ENCODE measurements at places on chromosomes 12 and 14.
A peak's percentile ranks its signal among the peaks of the same experiment; 100 is the strongest.

GRCh38 chr12:39157696-39158342 is 252.4 kb upstream of the CPNE8 start:
- DNase-seq = no peak

GRCh38 chr14:22622255-22622654 is 21.9 kb downstream of the OR6J1 start:
- DNase-seq = no peak

DNA sequence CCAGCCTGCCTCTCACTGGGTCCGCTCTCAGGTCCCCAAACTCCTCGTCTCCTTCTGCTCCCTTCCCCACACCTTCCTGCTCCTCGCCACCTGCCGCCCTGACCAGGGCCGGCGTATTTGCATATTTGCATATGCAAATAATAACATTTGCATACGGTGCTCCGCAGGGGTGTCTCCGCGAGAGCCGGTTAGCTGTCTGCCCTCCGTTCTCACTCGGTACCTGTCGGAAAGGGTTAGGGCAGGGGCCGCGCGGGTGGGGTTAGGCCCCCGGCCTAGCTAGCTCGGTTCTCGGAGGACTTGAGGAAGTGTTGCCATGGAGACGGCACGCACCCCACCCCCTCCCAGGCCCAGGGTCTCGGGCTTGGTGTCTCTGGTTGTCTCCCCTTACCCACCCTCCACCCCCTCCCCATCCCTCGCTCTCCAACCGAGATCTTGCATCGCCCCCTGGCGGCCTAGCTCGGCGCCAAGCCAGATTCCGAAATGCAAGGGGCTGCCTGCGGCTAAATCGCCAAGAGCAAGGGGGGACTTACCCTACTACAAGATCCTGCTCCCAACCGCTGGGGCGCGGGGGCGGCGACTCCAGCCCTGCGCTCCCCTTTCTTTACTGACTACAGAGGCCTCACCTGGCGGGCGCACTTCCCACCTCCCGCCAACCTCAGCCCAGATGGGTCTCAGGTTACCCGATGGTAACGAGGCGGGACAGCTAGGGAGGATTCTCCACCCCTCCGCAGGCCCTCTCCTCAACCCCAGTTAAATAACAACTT is 8.1 kb downstream of the STAC3 start:
- DNase-seq = peak; percentile 87

DNA sequence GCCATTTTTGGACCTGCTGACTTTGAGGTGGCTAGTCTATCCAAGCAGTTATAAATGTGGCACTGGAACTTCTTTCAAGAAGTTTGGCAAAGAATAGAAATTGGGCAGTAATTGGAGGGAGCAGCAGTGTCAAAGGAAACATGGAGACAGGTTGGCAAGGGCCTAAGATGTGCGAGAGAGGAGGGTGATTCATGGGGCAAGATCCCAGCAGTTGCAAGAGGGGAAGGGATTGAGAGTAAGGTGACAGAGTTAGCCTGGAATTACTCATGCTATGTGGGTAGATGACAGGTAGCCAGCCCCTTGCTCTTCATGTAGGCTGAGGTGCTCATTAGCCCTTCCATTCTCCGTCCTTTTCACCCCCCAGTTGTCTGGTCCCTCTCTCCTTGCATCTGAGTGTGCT is 42.2 kb downstream of the FBXL14 start:
- no peak for DNase-seq

DNA sequence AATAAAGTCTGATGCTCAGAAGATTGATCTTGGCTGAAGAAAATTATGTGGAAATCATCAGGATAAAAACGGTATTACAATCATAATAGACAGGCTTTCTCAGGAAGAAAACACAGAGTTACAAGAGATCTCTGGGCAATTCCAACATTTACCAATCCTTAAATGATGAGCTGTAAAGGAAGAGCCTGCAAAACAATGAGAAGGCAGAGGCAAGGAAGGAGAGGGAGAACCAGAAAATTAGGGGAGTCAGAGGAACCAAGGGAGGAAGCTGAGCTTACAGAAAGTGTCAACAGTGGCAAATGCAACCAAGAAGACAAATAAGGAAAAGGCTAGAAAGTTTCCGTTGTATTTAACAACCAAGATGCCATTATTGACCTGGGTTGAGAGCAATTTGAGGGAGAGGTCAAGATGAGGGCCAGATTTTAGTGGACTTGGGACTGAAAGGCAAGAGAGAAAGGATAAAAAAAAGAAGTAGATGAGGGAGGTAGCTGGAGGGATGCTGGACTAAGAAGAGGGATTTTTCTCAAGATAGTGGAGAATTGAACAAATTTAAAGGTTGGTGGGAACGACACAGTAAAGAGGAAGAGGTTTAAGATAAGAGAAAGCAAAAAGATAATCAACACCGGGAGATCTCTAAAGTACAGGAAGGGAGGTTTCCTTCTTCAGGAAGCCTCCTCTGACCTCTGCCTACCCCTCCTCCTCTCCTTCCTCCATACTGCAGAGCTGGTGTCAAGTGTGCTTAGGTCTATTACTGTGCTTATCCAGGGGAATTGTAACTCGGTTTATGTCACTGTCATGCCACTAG is 116.9 kb downstream of the DUSP6 start:
- no peak for DNase-seq

DNA sequence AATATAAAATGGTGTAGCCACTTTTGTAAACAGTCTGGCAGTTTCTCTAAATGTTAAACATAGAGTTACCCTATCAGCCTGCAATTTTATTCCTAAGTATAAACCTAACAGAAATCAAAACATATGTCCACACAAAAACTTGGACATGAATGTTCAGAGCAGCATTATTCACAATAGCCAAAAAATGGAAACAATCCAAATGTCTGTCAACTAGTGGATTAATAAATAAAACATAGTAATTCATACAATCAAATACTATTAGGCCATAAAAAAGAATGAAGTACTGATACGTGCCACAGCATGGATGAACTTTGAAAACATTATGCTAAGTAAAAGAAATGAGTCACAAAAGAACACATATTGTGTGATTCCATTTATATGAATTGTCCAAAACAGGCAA is 196.5 kb downstream of the NUAK1 start:
- no peak for DNase-seq

DNA sequence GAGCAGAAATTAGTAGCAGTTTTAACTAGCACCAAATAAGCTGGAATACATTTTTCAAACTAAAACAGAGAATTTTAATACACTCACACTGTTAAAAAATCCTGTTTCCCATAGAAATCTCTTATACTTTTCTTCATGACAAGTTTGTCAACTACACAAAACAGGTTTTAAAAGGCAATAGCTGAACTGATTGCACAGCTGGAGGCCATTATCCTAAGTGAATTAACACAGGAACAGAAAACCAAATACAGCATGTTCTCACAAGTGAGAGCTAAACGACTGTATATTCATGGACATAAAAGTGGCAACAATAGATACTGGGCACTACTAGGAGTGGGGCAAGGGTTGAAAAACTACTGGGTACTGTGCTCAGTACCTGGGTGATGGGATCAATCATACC is 11.6 kb upstream of the HAL start:
- DNase-seq = no peak

DNA sequence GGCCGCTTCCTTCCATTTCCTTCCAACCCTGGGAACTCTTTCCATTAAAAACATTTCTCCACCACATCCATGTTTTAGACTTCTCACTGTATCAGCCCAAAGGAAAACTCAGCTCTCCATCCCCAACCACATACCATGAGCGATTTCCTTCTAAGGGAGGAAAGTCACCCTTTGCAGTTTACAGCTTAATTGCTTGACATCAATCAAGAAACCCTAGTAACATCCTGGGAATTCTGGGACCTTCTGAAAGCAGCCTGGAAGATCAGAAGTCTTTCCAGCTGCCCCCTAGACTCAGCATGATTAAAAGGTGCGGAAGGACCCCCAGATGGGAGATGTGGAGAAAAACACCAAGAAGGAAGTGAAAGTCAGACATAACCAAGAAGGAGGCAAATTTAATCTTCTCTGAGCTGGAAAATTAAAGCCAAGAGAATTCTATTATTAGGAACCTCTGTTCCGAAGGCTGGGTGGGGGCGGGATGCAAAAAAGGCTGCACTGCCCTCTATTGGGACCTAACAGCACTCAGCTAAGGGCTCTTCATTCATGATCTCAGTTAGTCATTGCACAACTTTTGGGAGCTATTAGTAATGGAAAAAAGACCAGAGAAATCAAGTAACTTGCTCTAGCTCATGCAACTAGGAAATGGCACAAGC is 73.3 kb upstream of the PLXNC1 start:
- peak; percentile 46 for DNase-seq

- no peak for DNase-seq
Measured at GRCh38 chr14:95469134-95469481, 47.3 kb downstream of the SYNE3 start.

DNA sequence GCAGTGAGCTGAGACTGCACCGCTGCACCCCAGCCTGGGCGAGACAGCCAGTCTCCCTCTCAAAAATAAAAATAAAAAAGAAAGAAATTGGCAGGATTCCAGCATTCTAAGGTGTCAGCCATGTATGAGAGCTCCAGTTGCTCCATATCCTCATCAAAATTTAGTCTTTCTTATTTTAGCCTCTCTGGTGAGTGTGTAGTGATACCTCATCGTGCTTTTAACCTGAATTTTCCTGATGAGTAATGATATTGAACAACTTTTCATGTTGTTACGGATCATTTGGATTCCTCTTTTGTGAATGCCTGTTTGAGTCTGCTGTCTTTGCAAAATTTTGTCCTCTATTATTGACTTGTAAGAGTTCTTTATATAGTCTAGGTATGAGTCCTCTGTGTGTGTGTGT is 28.5 kb downstream of the CCDC60 start:
- DNase-seq = no peak

GRCh38 chr14:59187802-59188460 is 536 bp upstream of the DAAM1 start:
- DNase-seq = peak; percentile 94

GRCh38 chr14:21105095-21105494 is 4.2 kb downstream of the TMEM253 start:
- no peak for DNase-seq

GRCh38 chr12:130398100-130398848 is 60.6 kb downstream of the PIWIL1 start:
- no peak for DNase-seq

DNA sequence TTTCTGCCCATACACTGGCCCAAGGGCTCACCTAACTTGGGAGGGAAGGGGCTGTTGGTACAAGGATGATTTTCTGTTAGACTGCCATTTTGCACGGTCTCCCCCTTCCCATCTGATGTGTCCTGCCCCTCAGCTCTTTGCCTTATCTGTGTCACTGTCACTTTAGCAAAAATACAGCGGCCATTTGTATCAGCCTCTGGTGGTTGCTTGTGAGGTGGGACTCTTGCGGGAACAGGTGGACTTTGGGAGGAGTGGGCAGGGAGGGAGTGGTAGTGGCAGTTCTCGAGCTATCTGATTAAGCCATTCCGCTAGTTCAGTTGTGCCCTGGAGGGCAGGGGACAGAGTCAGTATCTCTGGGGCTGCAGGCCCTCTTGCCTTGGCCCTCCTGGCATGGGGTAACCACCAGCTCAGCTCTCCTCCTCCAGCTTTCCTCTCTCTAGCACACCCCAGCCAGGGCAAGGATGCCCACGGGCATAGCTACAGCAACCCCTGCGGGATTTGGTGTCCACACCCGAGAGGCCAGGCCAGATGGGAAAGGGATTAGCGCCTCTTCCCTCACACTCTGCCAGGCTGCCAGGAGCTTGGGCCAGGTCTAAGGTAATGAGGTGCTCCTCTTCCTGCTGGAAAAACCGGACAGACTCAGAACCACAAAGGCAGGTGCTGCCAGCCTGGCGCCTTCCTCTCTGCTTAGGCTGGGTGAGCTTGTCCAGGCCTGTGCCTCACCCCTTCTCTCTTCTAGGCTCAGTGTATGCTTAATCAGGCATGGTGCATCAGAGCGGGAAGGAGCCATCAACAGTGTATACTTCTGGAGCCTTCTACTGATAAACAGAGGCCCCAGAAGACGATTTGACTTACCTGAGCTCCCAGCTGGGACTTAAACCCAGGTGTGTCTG is 8.7 kb downstream of the SLC48A1 start:
- DNase-seq = no peak

DNA sequence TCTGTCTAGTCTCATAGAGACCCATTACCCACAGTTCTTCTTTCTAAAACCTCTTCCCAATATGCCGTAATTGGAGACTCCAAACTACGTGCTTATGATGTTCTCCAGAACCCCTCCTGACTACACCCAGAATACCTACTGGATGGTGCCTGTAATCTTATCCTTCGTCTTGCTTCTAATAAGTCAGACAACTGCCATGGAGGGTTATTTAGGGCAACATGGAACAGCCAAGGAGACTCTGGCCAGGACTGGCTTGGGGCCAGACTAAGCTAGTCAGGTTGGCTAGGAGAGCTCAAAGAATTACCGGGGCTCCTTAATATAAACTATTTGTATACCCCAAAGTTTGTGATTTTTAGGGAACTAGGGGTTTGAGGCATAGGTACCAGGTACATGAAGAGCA is 6.8 kb downstream of the PFKM start:
- DNase-seq = no peak

DNA sequence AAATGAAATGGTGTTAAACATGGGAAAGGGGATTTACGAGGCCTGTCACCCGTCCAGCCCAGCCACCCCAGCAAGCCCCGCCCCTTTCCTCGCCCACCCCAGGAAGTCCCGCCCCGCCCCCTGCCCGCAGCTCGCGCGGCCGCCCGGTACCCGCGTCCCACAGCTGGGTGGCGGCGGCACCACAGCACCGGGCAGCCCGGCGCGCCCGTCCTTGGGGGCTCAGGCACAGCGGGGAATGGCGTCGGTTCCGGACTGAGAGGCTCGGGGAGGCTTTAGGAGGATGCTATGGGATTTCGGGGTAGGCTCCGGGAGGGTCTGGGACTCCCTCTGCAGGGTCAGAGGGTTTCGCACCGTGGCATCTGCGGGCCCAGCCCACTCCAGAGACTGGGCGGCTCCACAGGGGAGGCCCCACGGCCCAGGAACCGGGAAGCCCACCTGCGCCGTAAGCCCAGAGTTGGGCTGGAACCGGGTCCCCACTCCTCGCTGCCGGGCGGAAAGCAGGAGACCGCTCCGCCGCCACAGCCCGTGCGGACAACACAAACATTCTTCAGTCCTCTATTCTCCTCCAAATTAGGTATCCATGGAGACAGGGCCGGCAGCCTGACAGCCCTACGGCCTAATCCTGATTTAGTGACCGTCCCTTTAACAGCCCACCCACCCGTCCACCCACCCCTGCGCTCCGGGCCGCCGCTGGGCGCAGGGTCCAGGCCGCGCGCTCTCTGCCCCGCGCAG is 1.4 kb downstream of the FIGNL2 start:
- DNase-seq = peak; percentile 93

All from right kidney (tissue), 9 donors.